ENCODE measurements at places on chromosomes 12 and 14. TPM values are rescaled to one million over a fixed set of nuclear protein-coding genes. Genes with fewer than 3 reads are reported as not detected.

DNA sequence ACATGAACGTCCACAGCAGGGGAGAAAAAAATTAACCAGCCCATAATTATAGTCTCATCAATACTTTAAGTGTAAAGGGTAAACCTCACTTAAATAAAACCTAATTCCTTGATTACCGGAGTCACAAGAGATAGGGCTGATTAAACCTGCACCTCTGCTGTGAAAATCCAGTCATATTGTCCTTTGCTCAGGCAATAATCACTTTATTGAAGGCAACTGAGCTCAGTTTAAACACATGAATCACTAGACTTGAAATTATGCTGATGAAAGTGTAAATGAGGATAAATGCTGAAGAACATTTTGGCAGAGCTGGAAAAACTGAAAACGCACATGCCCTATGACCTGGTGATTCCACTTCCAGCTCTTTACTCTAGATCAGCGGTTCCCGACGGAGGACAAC is 6.7 kb upstream of the HRK start:
- peaks cover 44% of the 10 kb centered on the region for H3K27me3 ChIP-seq
- no peaks in the 10 kb centered on the region for H3K4me1 ChIP-seq
- no peak for DNase-seq
- no peaks in the 10 kb centered on the region for H3K36me3 ChIP-seq
- no peak overlapping the region for H3K4me3 ChIP-seq

The IGF1 gene
- total RNA-seq, result 0.83 TPM

DNA sequence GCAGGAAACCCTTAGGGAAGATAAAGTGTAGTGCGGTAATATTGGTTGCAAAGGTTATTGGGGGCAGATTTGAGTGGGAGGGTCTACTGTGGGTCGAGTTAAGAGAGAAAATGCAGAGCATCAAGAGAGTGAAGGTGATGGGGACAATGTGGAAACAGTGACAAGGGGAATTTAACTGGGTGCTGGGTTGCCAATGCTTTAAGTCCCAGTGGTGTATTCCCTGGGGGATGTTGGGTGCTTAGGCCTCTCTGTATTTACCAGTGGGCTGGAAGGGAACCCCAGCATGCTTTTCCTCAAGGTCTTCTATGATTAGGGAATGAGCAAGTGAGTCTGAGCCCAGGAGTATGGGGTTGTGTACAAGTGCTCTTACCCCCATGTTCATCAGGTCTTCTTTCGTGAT is 10.6 kb downstream of the BCAT1 start:
- no peaks in the 10 kb centered on the region for H3K36me3 ChIP-seq
- no peak overlapping the region for H3K4me3 ChIP-seq
- DNase-seq, result no peak
- peaks cover 9% of the 10 kb centered on the region for H3K4me1 ChIP-seq
- H3K27me3 ChIP-seq, result peaks cover 9% of the 10 kb centered on the region

- peaks cover 20% of the 10 kb centered on the region for H3K4me1 ChIP-seq
- H3K36me3 ChIP-seq, result no peaks in the 10 kb centered on the region
- no peak overlapping the region for H3K4me3 ChIP-seq
- peaks cover 5% of the 10 kb centered on the region for H3K27me3 ChIP-seq
Observed at GRCh38 chr14:104681689-104682074, 7.7 kb upstream of the INF2 start.

The ZDHHC22 gene
- not detected for total RNA-seq

GRCh38 chr14:37252434-37252833 is 54.7 kb downstream of the MIPOL1 start:
- H3K4me3 ChIP-seq, result no peak overlapping the region
- no peaks in the 10 kb centered on the region for H3K4me1 ChIP-seq
- DNase-seq, result no peak
- H3K36me3 ChIP-seq, result no peaks in the 10 kb centered on the region
- H3K27me3 ChIP-seq, result no peaks in the 10 kb centered on the region

The ACOT4 gene
- 1.1 TPM for total RNA-seq

GRCh38 chr12:78331181-78331580 is 500.5 kb downstream of the NAV3 start:
- DNase-seq, result no peak
- H3K27me3 ChIP-seq, result no peaks in the 10 kb centered on the region
- no peaks in the 10 kb centered on the region for H3K4me1 ChIP-seq
- H3K4me3 ChIP-seq, result no peak overlapping the region
- H3K27ac ChIP-seq, result no peak overlapping the region
- no peaks in the 10 kb centered on the region for H3K36me3 ChIP-seq

DNA sequence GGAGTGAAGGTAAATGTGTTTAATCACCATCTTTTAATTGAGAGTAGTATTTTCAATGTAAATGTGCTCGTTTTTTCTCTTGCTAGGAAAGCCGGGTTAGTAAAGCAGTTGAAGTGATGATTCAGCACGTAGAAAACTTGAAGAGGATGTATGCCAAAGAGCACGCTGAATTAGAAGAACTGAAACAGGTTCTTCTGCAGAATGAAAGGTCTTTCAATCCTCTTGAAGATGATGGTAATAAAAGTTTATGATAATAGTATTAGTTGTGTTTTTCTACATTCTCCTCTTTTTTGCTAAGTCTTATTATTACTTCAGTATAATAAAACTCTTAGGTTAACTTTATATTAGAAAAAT is 93.9 kb downstream of the DNAI7 start:
- no peak overlapping the region for H3K27ac ChIP-seq
- H3K4me1 ChIP-seq, result no peaks in the 10 kb centered on the region
- DNase-seq, result no peak
- H3K27me3 ChIP-seq, result no peaks in the 10 kb centered on the region
- no peak overlapping the region for H3K4me3 ChIP-seq

DNA sequence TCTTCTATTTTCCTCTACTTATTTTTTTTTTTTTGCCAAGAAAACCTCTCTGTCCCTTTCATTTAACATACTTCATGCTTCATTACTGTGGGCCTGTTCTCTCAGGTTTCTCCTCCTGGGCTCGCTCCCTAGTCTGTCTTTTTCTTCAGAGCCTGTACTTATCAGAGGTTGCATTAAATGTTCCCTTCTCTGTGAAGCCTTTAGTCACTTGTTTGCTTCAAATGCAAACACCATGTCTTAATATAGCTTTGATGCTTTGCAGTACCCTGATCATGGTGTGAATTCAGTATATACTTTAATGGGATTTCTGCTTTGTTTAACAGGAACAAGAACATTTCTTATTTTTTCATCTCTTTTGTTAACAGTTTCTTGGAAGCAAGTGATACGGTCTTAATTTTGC is 72.7 kb upstream of the DNM1L start:
- H3K4me3 ChIP-seq, result no peak overlapping the region
- H3K27ac ChIP-seq, result no peak overlapping the region
- peaks cover 18% of the 10 kb centered on the region for H3K4me1 ChIP-seq
- H3K36me3 ChIP-seq, result peaks cover 4% of the 10 kb centered on the region
- no peaks in the 10 kb centered on the region for H3K27me3 ChIP-seq

The SPIC gene
- not detected for total RNA-seq

- no peak overlapping the region for H3K27ac ChIP-seq
- H3K4me1 ChIP-seq, result no peaks in the 10 kb centered on the region
- H3K27me3 ChIP-seq, result peaks cover 5% of the 10 kb centered on the region
- no peaks in the 10 kb centered on the region for H3K36me3 ChIP-seq
Observed at GRCh38 chr12:127191129-127191528, 1075.8 kb upstream of the TMEM132C start.

DNA sequence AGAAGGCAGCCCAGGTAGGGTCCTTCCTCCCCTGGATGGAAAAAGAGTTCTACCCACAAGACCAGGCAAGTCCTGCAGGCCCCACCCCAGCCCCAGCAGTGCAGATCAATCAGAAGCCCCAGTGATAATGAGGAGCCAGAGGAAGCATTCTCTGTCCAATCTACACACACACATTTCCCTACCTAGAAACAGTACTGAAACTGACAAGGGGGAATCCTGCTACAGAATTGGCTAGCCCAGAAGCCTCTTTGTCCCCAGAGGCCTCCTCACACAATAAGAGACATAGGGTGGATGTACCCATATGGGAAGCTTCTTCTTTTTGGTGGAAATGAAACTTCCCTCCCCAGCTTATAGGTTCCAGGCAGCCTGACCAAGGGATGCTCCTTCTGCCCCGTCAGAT is 9.9 kb downstream of the FSCB start:
- no peaks in the 10 kb centered on the region for H3K36me3 ChIP-seq
- no peaks in the 10 kb centered on the region for H3K4me1 ChIP-seq
- H3K4me3 ChIP-seq, result no peak overlapping the region
- no peaks in the 10 kb centered on the region for H3K27me3 ChIP-seq

DNA sequence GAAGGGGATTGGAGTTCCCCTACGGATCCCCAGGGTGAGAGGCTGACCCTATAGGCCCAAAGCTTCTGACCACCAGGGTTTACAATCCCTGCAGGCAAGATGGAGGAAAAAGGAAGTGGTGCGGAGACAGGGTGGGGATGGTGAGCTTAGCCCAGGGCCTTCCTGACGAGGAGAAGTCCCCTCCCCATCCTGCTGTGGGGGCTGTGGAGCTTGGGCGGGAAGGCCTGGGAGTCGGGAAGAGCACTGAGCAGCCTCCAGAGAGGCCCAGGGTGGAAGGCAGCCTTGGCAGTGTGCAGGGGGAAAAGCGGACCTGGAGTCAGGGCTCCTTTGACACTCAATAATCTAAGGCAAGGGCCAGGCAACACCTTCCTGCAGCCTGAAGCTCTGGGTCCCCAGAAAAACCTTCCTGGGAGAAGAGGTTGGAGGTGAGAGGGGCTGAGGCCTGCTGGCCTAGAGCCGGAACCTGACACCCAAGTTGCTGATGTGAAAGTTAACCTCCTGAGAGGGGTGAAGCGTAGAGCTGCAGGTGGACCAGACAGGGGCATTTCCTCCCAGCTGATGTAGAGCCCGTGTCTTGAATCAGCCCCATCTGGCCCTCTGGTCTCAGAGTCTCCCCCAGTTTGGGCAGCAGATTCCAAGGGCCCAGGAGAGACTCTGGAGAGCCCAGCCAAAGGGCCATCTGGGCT is 6.0 kb downstream of the HDAC7 start:
- H3K4me3 ChIP-seq, result peak overlapping the region; percentile 96
- DNase-seq, result no peak
- peaks cover 88% of the 10 kb centered on the region for H3K4me1 ChIP-seq
- H3K27ac ChIP-seq, result peak overlapping the region; percentile 98
- H3K27me3 ChIP-seq, result no peaks in the 10 kb centered on the region
- peaks cover 71% of the 10 kb centered on the region for H3K36me3 ChIP-seq

The CEBPE gene
- not detected for total RNA-seq

DNA sequence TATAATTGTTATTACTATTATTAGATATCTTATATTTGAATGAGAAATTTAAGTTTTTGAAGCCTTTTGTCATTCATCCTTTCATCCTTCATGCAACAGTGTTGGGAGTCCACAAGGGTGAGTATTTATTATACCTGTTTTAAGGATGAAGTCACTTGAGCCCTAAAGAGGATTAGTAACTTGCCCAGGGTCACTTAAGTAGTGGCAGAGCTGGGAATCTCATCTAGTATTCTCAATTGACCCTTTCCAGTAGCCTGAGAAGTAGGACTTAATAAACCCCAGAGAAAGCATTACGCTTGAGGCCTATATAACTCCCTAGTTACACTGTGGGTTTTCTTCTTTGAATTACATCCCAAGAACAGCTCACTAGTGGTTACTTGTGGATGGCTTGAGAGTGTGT is 119.8 kb downstream of the SRGAP1 start:
- no peaks in the 10 kb centered on the region for H3K4me1 ChIP-seq
- no peaks in the 10 kb centered on the region for H3K36me3 ChIP-seq
- DNase-seq, result no peak
- H3K27me3 ChIP-seq, result peaks cover 5% of the 10 kb centered on the region
- H3K27ac ChIP-seq, result no peak overlapping the region
- no peak overlapping the region for H3K4me3 ChIP-seq

The GRIP1 gene
- total RNA-seq, result not detected

The KIAA0586 gene
- 19.7 TPM for total RNA-seq

DNA sequence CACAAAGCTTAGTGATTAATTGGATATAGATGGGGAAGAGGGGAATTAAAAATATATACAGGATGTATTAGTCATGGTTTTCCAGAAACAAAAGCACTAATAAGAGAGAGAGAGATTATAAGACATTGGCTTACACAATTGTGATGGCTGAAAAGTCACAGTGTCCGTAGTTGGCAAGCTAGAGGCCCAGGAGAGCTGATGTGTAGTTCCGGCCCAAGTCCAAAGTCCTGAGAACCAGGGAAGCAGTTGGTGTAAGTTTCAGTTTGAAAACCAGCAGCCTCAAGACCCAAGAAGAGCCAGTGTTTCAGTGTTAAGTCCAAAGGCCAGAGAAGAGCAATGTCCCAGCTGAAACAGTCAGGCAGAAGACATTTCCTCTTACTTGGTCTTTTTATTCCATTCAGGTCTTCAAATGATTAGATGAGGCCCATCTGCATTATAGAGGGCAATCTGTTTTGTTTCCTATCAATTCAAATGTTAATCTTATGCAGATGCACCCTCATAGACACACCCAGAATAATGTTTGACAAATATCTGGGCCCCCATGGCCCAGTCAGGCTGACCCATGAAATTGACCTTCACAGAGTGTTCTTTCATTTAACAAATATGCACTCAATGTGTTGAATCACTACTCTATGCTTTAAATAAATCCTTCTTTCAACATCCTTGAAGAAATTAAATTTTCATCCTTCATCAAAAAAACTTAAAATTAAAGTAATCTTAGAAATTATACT is 67.2 kb upstream of the DIO2 start:
- H3K4me1 ChIP-seq, result no peaks in the 10 kb centered on the region
- no peaks in the 10 kb centered on the region for H3K36me3 ChIP-seq
- no peaks in the 10 kb centered on the region for H3K27me3 ChIP-seq
- no peak overlapping the region for H3K27ac ChIP-seq

- no peaks in the 10 kb centered on the region for H3K27me3 ChIP-seq
- no peak for DNase-seq
- H3K4me3 ChIP-seq, result no peak overlapping the region
- no peak overlapping the region for H3K27ac ChIP-seq
- H3K36me3 ChIP-seq, result peaks cover 36% of the 10 kb centered on the region
Observed at GRCh38 chr14:72942934-72943333, 16.7 kb downstream of the DCAF4 start.

DNA sequence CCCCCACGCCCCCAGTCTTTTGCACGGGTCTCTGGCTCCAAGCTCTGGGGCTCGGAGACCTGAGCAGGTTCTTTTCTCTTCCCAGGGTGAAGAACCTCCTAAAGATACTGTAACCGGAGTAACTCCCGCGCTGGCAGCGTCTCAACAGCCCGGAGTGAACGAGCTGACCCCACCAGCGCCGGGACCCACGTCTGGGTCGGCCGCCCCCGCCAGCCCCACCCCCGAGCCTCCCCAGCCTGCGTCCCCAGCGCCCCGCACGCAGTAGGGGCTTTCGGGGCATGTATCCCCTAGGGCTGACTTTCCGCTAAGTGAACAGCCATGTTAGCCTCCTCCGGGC is 858 bp downstream of the SLC35F4 start:
- H3K27ac ChIP-seq, result no peak overlapping the region
- H3K4me3 ChIP-seq, result no peak overlapping the region
- H3K27me3 ChIP-seq, result peaks cover 21% of the 10 kb centered on the region
- no peaks in the 10 kb centered on the region for H3K36me3 ChIP-seq
- no peak for DNase-seq

The PLEKHH1 gene
- total RNA-seq, result 2.4 TPM

Measured in activated T-helper 1 cell treated with anti-CD3 and anti-CD28 coated beads, Interleukin-12 subunit alpha, Interleukin-12 subunit beta, Interleukin-2, Interleukin-4 antibody, amounts not matched to agents 30 ng/mL and 10 ng/mL and 1 ng/mL, durations not matched to agents 14 hours and 24 hours and 36 hours (primary cell).